ENCODE measurements at places on chromosomes 3 and 15.
A peak's percentile ranks its signal among the peaks of the same experiment; 100 is the strongest.

- DNase-seq, result no peak
These were observed 183.9 kb downstream of the FAM43A start for GRCh38 chr3:194869482-194870169.

- DNase-seq, result no peak
These were observed 30.2 kb upstream of the BHLHE40 start for GRCh38 chr3:4949004-4949403.

DNA sequence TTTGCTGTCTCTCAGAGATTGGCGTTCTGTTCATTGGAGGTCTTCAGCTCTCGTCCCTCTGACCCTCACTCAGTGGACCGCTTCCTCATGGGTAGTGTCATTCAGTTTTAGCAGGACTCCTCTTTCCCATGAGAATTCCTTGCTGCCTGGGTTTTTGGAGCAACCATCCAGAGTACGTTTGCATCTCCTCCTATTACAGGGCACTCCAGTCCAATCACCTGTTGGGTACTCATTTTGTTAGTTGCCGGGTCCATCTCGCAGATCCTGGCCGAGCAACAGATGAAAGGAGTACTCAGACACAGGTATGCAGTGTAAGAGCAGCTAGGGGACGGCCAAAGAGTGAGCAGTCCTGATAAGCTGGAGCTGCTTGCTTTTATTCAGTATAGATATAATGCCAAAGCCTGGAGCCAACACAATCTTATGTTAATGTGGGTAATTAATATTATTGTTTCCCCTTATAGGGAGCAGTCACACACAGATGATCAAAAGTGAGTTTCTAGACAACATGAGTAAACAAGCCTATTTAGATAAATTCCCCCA is 49.6 kb downstream of the ISG20 start:
- no peak for DNase-seq

GRCh38 chr3:49158103-49158709 is 7.9 kb downstream of the CCDC71 start:
- peak; percentile 57 for DNase-seq

DNA sequence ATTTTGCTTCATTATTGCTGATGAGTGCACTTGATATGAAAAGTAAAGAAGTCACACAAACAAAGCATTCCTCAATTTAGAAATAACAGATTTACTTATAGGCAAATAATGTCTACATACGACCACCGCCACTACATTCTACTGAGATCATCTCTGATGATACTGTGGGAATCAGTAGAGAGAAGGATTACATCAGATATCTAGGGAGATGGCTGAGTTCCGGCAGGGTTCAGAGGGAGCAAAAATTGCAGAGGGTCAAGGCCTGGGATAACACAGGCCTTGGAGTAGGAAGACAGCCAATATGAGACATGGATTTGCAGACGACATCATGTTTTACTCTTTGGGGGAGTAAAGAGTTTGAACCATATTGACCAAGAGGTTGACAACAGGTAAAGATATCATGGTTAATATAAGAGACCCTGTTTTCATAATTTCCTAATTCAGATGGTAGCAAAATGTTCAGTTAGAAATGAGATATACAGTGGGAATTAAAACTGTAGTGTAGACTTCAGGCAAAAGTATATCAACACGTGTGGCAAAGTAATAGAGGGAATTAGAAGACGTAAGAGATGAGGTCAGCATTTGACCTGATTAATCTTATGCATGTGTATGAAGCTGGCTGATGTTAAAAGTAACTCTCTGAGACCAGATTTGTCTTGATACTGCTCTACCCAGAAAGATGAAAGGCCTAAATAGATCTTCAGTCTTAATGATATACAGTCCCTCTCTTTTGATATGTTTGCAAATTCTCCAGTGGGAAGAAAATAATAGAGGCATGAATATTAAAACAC is 15.6 kb downstream of the LSAMP start:
- DNase-seq, result no peak

DNA sequence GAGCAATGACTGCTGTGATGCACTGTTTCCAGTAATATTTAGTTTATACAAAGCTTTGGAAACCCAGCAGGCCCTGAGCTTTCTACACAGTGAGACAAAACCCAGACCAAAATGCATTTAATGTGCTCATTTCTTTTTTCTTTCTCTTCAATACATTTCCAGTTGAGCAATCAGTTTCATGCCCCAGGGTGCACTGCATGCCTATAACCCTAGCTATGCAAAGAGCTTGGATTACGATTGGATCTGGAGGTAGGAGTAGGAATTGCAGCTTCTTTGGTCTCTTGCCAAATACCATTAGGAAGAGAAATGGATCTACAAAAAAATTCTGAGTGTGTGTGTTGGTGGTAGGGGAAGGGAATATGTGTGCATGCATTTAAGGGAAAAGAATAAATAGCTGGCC is 1001.4 kb downstream of the SQOR start:
- DNase-seq, result no peak

All from activated gamma-delta T cell treated with Interleukin-2 at 50 U/mL for 16 hours (primary cell).